ENCODE measurements at places on chromosomes 11 and 22.

- no peak for DNase-seq
Measured at GRCh38 chr11:70019576-70020011, 58.5 kb upstream of the ANO1 start.

DNA sequence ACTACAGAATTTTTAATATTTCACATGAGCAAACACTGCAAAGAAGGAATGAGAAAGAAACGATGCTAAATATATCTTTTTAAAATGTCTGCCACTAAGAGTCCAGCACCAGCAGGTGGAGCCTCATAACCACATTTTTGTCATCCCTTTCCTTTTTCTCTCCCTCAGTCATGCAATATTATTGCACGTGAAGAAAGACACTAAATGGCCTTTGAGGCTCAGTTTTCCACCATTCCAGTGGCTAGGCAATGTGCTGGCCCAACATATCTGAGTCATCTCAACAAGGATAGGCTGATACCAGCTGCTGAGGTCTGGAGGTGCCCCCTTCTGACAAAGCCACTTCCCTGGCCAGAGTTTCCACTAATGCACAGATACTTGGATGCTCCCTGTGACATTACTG is 1.8 kb downstream of the ALKBH8 start:
- peak; percentile 12 for DNase-seq

DNA sequence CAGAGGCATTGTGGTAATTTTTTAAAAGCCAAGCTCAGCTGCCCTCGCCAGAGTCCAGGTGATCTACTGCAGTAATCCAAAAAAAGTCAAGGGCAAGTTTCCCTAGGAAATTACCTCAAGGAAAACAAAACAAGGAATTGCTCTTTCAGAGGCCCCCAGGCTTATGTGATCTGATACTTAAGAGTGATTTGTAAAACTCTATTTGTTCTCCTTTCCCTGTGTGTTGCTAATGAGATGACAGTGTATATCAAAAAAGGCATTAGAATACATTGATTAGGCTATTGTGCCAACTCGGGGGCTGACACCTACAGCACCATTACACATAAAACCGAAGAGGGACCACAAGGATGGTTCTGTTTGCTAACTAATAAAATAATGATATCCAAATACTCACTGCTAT is 44.5 kb upstream of the CHRM4 start:
- DNase-seq = no peak

GRCh38 chr11:9277176-9277575 is 12.0 kb upstream of the DENND5A start:
- DNase-seq = no peak

DNA sequence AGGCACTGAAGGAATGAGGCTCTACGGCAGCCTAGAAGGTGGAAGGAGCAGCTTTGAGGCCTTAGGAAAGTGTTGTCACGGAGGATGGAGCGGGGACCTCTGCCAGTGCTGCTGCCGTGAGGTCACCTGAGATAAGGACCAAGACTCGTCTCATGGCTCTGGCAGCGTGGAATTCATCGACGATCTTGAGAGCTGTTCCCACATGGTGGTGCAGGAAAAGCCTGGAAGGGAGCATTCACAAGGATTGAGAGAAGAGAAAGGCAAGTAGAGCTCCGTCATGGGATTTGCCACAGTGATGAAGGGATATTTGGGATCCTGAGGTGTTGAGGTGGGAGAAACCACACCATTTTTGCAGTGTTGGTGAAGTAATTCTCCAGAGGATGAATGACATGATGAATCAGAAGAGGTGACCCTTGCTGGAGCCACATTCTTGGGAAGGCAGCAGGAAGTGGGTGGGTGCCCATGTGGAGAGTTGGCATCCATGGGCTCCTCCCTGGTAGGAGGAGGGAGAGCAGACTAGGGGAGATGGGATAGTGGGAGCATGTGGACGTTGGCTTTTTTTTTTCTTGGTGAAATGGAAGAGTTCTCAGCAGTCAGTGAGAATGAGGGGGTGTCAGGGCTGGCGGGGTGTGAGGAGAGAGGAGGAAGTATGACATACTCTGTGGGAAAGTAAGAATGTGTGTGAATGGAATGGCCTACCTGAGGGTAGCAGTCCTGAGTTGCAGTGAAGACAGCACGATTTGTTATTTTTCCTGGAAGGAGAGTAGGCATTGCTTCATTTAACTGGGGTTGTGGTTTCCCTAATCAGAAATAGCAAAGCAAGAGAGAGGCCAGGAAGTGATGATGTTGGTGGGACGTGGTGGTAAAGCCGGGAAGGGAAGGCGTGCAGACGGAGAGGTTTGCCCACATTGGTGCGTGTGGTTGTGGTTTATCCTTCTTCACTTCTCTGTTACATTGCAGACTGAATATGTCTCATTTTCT is 11.1 kb downstream of the PPP6R3 start:
- DNase-seq = no peak

DNA sequence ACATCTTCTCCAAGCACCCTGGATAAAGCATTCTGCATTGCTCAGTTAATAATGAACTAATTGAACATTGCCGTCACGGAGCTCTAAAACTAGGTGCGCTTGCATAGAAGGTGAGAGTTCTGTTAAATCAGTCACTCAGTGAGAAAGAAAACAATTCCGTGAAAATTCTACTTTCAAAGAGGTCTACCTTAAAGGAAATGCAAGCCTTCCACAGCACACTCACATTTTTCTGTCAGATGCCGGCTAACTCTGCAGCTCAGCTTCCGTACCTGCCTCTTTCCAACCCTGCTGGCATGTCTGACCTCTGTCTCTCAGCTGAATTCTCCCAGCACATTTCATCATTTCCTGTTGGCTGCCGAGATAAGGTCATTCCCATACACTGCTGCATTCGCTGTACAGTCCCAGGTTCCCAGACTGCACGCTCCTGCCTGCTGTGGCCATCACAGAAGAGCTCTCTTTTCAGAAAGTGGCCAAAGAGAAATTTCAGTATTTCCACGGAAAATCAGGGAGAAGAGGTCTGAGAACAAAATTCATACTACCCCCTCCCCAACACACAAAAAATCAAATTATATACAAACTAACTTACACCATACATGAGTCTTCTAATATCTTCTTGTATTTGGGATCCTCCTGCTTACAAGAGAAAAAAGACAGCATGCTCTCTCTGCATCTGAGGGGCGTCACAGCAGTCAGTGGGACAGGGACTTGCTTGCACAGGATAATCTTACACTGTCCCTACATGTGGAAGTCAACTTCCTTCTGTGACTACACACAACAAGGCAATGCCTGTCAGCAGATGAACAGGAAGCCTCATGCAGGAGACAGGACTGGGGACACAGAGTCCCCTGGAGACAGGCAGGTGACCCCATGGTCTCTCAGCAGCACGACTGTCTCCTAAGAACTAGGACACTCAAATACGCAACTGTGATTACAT is 55.1 kb downstream of the PACSIN2 start:
- DNase-seq = no peak

- no peak for DNase-seq
Measured at GRCh38 chr11:20226933-20227332, 66.7 kb upstream of the DBX1 start.

GRCh38 chr22:34897126-34897525 is 168.8 kb upstream of the ISX start:
- DNase-seq = no peak

DNA sequence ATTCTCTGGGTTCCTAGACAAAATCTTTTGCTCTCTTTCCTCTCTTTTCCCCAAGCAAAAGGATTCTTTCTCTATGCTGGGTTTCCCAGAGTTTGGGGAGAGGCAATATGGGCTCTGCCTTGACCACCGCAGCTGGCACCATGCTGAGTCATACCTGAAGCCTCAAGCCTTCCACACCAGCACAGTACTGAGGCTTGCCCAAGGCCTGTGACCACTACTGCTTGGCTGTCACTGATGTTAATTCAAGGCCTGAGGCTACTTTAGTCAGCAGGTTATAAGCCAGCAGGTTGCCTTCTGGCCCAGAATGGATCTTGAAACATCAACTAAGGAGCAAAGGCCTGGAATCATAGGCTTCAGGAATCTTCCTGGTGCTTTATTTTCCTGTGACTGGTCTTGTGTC is 185.3 kb downstream of the DYNC2H1 start:
- no peak for DNase-seq

DNA sequence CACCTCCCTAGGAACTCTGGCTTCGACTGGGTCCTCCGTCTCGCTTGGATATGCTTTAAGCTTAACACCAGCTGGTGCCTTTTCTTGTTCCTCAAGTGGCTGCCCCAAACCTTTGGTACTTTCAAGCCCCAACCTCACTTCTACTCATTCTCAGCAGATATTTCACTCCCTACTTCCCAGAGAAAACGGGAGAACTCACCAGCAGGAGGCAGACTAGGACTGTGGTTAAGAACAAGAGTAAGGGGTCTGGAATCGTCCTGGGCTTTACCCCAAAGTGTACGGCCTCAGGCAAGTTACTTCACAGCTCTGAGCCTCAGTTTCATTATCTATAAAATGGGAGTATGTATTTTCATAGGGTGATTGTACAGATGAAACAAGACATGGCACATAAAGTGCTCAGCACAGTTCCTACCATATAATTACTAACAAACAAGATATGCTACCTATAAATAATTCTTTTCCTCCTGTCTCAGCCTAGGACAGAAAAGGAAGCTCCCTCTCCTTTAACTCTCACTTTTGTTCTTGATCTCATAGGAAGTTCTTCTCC is 37.8 kb downstream of the PAMR1 start:
- DNase-seq = no peak

DNA sequence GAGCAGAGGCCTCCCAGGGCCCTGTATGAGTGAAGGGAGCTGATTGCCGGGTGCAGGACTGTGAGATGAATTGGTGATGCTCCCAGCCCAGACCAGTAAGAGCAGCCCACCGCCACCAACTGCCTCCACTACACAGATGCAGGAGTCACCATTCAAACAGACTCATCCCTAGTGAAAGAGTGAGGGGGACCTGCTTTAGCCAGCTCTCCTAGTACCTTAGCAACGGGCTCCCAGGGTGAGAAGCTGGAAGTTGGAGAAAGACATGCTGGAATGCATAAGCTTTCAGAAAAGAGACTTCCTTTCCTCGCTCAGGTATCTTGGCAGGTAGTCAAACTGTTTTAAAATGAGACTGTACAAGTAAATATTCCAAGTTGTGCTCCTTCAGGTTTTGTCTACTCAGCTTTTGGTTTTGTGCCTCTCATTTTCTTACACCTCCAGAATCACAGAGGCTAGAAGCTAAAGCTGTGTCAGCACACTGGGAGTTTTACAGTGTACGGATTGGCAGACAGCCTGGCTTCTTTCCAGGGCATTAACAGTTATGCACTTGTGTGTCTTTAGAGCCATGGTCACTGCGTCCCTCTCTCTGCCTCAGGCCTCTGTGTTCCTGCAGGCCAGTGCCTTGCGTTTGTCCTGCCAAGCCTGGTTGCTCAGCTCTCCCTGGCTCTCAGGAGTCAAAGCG is 146.2 kb downstream of the ATXN10 start:
- DNase-seq = no peak

DNA sequence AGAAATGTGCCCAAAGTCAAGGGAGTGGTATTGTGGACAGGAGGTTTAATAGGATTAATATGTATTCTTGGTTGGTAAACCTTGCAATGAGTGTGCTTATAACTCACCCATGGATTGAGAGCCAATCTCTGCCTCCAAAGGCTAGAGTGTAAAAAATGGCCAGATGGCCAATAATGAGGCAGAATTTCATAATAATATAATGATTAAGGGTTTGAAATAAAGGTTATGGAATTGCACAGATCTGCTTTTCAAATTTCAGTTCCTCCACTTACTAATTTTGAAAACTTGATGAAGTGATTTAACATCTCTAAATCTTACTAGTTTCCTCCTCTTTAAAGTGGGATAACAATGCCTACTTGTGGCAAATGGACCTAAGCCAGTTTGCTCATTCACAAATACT is 94.8 kb downstream of the BDNF start:
- no peak for DNase-seq

GRCh38 chr11:120392314-120392713 is 56.1 kb downstream of the ARHGEF12 start:
- DNase-seq = no peak

DNA sequence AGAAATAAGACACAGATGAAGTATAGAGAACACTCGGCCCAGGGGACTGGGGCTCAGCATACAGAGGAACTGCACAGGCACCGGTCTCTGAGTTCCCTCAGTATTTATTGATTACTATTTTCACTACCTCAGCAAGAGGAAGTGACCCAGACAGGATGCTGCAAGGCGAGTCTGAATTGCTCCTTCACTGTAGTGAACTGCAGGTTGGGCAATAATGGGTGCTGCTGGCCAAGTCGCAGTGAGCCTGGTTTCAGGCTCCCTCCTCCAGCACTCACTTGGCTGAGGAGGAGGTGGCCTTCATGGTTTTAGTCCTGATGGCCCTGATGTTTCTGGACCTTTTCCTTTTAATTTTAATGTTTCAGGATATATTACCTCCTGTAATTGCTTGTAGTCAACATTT is 10.4 kb downstream of the OR52K2 start:
- no peak for DNase-seq

- DNase-seq = no peak
Measured at GRCh38 chr11:129738242-129738641, 77.4 kb upstream of the TMEM45B start.

DNA sequence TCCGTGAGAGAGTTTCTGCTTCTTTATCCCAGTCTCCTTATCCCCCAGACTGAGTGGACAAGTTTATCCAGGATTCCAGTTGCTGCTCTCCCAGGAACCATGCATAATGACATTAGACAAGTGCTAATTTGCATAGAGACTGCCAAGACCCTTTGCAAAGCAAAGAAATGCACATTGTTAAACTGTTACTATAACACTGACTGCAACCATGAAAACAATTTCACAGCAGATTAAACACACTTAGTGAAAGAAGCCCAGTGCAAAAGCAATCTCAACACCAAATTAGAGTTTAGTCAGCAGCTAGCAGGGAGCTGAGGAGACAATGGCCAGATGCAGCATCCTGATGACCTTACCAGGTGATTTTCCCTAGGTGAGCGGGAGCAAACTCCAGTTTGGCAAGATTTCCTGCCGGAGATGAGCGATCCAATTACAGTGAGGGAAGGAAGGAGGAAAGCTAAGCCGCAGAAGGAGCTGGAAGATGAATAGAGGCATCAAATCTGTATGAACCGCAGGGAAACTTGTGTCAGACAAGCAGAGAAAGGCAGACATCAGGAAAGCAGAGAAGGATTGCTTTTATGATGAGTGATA is 273.8 kb upstream of the B3GAT1 start:
- DNase-seq = no peak

DNA sequence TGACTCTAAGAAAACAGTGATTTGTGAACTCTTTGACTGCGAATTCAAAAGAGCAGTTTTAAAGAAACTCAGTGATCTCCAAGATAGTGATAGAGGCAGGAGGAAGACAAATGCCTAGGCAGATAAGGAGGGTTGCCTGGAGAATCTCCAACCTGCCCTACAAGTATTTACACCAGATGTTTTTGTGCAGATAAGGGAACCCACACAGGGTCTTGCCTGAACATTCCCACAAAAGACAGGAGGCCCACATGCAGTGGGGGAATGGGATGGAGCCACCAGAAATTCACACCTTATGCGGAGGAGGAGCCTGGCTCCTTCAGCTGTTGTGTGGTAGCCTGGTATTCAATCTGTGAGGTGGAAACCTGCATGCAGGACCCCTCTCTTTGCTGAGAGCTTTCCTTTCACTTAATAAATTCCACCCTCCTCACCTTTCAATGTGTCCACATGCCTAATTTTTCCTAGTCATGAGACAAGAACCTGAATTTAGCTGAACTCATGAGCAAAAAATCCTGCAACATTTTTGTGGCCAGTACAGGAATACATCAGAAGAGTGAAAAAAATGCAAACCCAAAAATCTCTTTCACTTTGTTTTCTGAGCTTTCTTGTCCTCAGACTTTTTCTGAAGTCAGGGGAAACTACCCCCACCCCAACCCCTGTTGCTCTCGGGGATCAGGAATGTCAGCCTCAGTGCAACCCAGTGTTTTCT is 8.1 kb upstream of the GLYAT start:
- DNase-seq = no peak

- no peak for DNase-seq
Measured at GRCh38 chr11:125955856-125956255, 10.0 kb downstream of the VSIG10L2 start.

- no peak for DNase-seq
Measured at GRCh38 chr11:81331611-81332235, 1401.9 kb downstream of the FAM181B start.

All from activated T-cell treated with anti-CD3 and anti-CD28 coated beads for 1 hour (primary cell).